ENCODE measurements at places on chromosomes 12 and 14.

GRCh38 chr12:57454566-57455373 is at the start of gene INHBE:
Gene INHBE (plus strand): TSS chr12:57455307. CDS start chr12:57455537, 230 bp downstream.
- DNase-seq, result no peak

DNA sequence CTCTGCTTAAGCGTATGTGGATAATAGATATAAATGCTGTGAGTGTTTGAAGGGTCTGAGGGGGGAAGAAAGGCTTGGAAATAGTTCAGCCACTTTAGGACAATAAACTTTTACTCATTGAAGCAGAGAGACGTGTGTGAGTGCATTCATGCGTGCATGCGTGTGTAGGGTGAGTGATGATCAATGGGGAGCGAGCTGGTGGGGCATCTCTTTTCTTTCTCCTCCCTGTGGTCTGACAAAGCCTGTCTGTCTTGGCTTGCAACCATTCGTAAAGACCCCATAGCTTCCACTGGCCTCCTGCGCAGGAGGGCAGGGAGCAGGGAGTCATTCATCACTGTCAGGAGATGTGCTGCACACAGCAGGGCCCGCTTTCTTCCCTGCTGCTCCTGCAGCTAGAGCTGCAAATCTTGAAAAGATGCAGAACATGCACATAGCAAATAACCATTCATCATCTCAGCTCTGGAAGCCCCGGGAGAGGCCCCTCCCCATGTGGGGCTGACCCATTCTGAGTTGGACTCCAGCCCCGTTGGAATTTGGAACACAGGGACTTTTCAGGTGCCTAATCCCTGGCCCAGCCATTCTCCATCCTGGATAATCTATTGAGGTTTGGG is 223.2 kb downstream of the PPM1H start:
- no peak for DNase-seq

DNA sequence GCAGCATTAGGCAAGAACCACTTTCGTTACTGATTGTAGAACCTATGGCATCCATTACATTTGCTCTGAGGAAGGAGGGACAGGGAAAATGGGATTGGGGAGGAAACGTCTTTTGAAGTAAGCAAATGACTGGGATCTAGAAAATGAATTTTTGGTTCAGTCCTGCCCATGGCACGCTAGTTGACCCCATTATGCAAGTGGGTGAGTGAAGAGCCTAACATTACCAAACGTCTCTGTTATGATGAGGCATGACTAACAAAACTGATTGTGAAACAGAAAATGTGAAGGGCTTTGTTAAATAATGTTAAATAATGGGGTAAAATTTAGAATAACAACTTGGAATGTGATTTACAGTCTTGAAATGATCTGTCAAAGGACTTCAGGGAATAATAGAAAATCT is 38.9 kb downstream of the CPSF2 start:
- no peak for DNase-seq

GRCh38 chr12:116533343-116534251 is 25.6 kb upstream of the MAP1LC3B2 start:
- DNase-seq, result no peak

GRCh38 chr14:33836203-33836899 is 114.5 kb downstream of the EGLN3 start:
- DNase-seq, result no peak

DNA sequence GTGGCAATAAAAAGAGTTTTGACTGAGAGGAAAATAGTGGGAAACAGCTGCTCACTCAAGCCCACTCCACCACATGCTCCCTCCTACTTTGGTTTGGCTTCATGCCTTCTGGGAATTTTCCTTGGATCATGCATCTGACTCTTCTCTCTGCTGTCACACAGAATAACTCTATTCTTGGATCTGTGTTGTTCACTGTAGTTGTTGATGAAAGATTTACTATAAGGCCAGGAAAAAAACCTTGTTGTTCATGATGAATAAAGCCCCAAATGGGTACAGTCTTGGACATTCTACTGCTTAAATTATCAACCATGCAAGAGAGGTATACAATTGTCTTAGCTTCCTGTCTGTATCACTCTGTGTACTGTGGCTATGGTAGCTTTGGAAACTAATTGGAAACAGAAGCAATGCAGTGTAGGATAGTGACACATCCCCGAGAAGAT is 70.5 kb downstream of the TMX1 start:
- no peak for DNase-seq

- DNase-seq, result no peak
Observed at GRCh38 chr14:56159066-56159465, 40.9 kb downstream of the PELI2 start.

DNA sequence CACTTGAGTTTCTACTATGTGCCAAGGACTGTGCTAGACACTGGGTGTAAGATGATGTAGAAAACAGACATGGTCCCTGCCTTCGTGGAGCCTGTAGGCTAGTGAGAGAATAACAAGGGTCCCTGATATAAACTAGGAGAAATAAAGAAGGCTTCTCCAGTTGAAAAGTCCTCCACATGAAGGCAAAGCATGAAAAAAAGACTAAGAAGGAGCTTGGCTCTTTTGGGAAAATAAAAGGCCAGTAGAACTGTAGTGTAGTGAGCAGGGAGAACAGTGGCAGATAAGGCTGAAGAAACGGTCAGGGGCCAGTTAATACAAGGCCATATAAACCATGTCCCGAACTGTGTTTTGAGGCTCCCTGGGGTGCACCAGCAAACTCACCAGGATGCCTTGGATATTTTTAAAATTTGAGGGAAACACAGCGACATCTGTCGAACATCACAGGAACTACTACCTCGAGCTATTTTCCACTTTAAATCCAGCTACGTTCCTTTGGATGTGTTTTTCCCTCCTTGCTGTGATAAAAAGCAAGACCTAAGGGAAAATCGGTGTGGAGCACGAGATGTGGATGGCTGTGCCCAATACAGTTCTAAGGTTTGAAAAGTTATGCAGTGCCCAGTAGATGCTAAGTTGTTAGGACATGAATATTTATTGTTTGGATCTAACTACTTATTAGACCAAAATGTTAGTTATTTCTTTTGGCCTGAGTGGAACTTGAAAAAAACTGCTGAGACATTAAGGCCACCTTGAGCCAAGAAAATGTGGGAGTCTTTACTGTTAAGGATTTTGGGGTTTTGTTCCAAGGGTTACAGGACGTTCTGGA is 8.5 kb upstream of the CFL2 start:
- DNase-seq, result no peak

GRCh38 chr14:77120771-77121743 is 20.5 kb downstream of the ZDHHC22 start:
- DNase-seq, result no peak

DNA sequence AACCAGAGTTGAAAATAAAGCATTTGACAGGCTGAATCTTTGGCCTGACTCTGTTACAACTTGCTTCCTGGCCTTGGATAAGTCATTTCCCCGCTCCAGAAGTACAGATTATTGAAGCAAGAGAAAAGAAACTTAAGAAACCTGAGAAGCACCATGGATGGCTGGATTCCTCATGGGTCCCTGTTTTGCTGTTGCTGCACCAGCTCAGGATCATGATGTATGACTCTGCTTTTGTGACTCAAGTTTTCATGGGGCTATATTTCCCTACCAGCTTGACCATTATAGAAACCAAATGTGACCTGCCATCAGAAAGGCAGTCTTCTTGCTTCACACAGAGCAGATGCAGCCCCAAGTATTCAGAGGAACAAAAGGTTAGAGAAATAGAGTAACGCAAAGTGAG is 921.8 kb downstream of the BCL11B start:
- no peak for DNase-seq

- no peak for DNase-seq
Observed at GRCh38 chr12:127970491-127970890, 296.5 kb upstream of the TMEM132C start.

- no peak for DNase-seq
Observed at GRCh38 chr14:23009939-23010726, at the start of gene C14orf93. Gene C14orf93 (minus strand): TSS chr14:23010143. CDS start chr14:22999023, 11,120 bp downstream.

DNA sequence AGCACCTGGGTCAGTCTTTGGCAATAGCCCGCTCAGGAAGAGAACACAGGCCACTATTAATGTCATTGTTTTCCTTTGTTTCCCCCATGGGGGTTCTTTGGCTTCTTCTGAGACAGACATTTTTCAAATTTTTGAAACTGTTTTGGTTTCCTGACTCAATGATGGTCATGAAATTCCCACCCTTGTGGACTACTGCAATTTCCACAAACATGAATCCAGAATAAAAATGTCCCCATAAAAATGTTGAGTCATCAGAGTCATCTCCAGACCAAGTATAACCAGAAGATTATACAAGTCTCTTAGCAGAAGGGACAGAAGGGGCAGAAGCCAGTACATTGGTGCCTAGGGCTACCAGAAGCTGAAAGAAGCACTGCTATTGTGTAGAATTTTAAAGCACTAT is 29.1 kb downstream of the SLCO1A2 start:
- no peak for DNase-seq

DNA sequence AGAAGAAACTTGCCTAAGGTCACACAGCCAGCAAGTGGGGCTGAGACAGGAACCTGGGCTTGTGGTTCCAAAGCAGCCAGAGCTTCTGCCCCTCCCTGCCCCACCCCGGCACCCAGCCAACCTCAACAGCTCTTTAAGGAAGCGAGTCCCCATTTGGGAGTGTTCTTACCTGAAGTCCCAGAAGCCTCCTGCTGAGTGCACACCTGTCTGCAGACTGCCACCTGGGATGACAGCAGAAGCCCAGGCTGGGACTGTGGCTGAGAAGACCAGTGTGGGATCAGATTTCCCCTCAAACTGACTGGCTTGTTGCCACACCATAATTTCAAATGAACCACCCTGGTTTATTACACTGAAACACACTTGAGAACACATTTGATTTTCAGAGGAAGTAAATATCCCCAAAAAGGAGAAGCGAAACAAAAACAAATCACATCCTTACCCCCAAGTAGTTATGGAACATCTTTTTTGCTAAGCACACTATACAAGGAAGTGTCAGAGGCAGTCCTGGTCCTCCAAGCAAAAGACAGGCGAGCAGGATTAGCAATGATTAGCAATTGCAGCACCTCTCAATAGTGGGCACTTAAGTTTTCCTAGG is 6.3 kb upstream of the RIN3 start:
- no peak for DNase-seq

DNA sequence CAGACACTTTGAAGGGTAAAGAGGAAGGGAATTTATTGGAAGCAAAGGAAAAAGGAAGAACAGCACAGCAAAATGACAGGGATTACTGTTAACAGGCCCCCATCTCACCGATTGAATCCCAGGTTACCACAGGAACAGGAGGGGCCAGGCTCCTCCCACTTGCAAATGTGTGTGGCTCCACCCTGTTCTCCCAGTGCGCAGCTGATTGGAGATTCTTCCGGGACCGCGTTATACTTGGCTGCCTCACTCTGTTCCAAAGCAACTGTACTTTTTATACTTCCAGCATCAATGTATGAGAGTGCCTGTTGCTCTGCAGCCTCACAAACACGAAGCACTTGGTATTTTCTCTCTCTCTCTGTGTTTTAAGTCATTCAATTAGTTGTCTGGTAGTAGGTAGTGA is 273.6 kb upstream of the MDGA2 start:
- no peak for DNase-seq

DNA sequence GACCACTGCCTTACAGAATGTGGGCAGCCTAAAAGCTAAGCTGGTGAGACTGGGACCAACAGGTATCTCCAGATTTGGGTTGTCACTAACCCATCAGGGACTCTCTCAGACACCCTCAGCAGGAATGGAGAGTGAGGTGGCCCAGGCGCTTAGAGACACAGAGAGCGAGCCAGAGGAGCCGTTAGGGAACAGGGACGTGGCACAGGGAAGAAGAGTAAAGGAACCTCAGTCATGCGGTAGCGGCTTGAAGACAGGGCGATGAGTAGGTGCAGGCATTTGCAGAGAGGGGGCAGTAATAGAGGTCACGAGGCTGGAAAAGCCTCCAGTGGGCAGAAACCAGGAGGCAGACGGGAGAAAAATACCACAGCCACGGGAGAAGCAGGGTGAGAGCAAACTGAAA is 158.0 kb upstream of the CCND2 start:
- DNase-seq, result no peak

- DNase-seq, result no peak
Observed at GRCh38 chr12:129848876-129849275, 54.9 kb downstream of the TMEM132D start.

DNA sequence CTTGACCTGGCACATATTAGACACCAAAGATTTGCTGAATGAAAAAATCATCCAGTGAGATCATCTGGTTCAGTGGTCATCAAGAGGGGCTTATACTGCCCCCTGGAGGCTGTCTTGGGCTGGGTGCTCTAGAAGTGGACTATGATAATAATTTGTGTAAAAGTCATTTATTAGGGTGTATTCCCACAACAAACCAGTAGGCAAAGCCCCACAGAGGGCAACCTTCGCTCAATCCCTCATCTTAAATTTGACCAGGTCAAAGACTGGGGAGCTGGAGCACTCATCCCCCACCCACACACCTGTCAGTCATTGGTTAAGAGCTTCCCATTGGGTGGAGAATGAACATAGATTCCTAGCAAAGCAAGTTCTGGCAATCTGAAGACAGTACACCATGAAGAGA is 20.0 kb upstream of the FICD start:
- no peak for DNase-seq

DNA sequence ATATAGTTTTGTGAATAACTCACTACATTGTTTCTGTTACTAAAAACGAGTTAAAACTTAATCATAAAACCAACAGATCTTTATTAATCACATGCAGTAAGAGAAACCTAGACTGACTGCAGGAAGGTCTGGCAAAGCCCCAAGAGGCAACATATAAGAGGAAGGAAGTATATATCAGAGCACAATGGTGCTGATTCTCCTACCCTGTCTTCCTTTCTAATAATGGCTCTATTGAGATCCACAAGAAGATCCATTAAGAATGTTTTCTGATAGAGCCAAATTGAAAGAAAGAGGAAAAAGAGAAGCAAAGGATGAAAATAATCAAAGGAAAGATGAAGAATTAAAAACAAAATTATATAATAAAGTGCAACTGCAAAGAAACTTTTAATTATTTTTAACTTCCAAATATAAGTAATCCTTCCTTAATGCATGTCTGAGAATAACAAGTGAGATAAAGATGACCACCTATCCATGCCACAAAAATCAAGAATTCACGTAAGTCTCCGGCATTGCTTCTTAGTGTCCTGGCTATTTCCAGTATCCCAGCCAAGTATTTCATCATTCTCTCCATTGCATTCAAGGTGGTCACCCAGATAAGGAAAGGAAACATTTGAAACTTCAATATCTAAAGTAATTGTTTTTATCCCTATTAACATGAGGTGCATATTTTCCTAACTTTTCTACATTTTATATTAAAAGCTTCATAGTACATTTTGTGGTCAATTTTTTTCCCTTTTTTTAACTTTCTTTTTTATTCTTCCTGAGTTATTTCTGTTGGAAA is 62.2 kb downstream of the SOX5 start:
- DNase-seq, result no peak
